ENCODE measurements at places on chromosomes 2 and 18. TPM values are rescaled to one million over a fixed set of nuclear protein-coding genes. Genes with fewer than 3 reads are reported as not detected.

DNA sequence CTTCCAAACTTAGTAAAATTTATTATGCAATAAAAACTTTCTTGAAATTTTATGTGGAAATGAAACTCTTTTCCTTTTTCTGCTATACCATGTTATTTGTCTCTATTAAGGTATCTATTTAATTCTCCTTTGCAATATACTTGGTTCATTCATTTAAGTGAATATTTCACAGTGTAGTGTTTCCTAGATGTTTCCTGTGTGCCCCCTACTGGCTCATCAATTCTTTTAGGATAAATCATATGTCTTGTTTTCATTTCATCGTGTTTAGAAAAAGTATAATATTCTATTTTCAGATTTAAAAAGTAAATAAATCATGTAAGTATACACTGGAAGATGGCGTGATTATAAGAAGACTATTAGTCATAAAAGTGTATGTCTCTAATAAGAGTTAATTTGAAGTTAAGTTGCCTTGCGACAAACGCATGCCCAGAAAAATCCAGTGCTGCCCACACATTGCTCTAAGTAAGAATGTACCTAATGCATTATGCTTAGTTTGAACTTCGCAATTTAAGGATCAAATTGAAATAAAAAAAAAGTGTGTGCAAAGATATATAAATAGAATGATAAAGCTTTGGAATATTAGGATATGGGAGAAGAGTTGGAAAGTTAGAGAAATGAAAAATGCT is 525.4 kb downstream of the KCNJ3 start:
- no peak for DNase-seq
- H3K4me3 ChIP-seq, result no peak overlapping the region
- H3K4me1 ChIP-seq, result no peaks in the 10 kb centered on the region
- H3K27ac ChIP-seq, result no peak overlapping the region
- H3K27me3 ChIP-seq, result peaks cover 9% of the 10 kb centered on the region

DNA sequence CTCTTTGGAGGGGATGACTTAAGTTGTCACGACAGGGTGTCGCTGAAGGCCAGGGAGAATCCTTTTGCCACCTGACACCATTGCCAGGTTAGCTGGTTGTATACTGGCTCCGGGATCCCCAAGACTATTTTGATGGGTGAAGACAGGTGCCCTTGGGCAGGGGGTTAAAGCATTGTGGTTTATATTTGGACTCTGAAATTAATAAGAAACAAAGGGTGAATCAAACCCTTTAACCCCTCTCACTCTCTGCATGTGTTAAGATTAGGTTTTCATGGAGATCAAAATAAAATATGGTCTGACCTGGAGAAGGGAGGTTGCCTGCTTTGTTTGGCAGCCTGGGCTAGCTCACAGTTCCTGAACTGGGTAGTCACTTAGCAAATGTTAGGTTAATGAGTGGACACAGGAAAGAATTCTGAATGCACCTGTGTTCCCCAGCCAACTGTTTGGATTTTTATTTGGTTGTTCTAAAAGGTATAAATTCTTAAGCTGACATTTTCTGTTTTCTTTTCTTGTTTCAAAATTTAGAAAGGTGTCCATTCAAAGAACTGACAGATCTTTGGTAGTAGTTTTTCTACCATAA is 301.7 kb downstream of the KCNS3 start:
- H3K4me3 ChIP-seq, result no peak overlapping the region
- no peak for DNase-seq
- no peaks in the 10 kb centered on the region for H3K36me3 ChIP-seq

- no peak overlapping the region for H3K27ac ChIP-seq
- H3K36me3 ChIP-seq, result no peaks in the 10 kb centered on the region
- peak overlapping the region; percentile 35 for H3K4me3 ChIP-seq
- peaks cover 26% of the 10 kb centered on the region for H3K27me3 ChIP-seq
Observed at GRCh38 chr2:238846628-238847418, 1.1 kb upstream of the TWIST2 start.

GRCh38 chr2:32947484-32948143 is 861 bp downstream of the LTBP1 start:
- DNase-seq, result no peak
- no peaks in the 10 kb centered on the region for H3K27me3 ChIP-seq
- H3K4me1 ChIP-seq, result peaks cover 20% of the 10 kb centered on the region
- no peak overlapping the region for H3K27ac ChIP-seq
- H3K4me3 ChIP-seq, result peak overlapping the region; percentile 84

- no peak overlapping the region for H3K27ac ChIP-seq
- no peak for DNase-seq
- no peaks in the 10 kb centered on the region for H3K4me1 ChIP-seq
- H3K36me3 ChIP-seq, result no peaks in the 10 kb centered on the region
- peaks cover 2% of the 10 kb centered on the region for H3K27me3 ChIP-seq
- no peak overlapping the region for H3K4me3 ChIP-seq
Observed at GRCh38 chr2:124369181-124369580, 344.1 kb downstream of the CNTNAP5 start.

Gene EML6
- 1.1 TPM for total RNA-seq
